GM12878 (cell line): ENCODE measurements at places on chromosomes 1 and 21. TPM values are rescaled to one million over a fixed set of nuclear protein-coding genes. Genes with fewer than 3 reads are reported as not detected.
A peak's percentile ranks its signal among the peaks of the same experiment; 100 is the strongest.

ZBTB48 gene
- total RNA-seq = 23.6 and 27.8 TPM in 2 replicates

TBX15 gene
- 1.1 TPM in 2 replicates for total RNA-seq

SAMSN1 gene
- 40.0 and 45.5 TPM in 2 replicates for total RNA-seq

BCAR3 gene
- 2.7 and 3.8 TPM in 2 replicates for total RNA-seq

AMPD1 gene
- not detected in 2 replicates for total RNA-seq

KRTAP21-2 gene
- total RNA-seq = not detected in 2 replicates

DNA sequence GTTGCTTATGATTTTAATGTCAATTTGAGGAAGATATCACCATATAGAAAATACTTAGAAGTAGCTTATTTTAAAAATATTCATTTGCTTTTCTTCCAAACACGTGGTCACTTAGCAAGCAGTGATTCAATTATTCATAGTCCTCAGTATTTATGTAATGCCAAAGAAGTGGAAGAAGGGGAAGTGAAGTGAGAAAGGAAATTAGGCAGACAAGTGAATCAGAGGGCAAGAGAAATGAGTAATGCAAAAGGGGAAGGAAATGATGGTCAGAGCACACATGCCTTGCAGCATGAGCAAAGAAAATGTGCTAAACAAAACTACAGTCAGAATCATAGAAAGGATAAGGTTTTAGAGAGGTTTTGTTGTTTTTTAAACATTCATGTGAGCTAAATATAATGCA is 31.8 kb downstream of the SDCCAG8 start:
- no peaks in the 10 kb centered on the region for H3K27me3 ChIP-seq
- no peaks in the 10 kb centered on the region for H3K36me3 ChIP-seq
- DNase-seq = peak; percentile 46
- H3K27ac ChIP-seq = peak overlapping the region; percentile 58; the same call in 1 of the 2 replicates

CFAP45 gene
- 0.64 and 0.93 TPM in 2 replicates for total RNA-seq

GRCh38 chr1:101027194-101027772 is 1.7 kb upstream of the DPH5 start:
- peak overlapping the region; percentile 74 for H3K4me3 ChIP-seq
- H3K4me1 ChIP-seq = peaks cover 18% of the 10 kb centered on the region
- H3K27me3 ChIP-seq = no peaks in the 10 kb centered on the region
- H3K27ac ChIP-seq = peak overlapping the region; percentile 94
- no peak for DNase-seq
- no peaks in the 10 kb centered on the region for H3K36me3 ChIP-seq

GRCh38 chr1:48644190-48644900 is 132.3 kb downstream of the BEND5 start:
- no peaks in the 10 kb centered on the region for H3K27me3 ChIP-seq
- H3K4me3 ChIP-seq = no peak overlapping the region
- DNase-seq = no peak
- H3K4me1 ChIP-seq = no peaks in the 10 kb centered on the region
- H3K27ac ChIP-seq = no peak overlapping the region

DNA sequence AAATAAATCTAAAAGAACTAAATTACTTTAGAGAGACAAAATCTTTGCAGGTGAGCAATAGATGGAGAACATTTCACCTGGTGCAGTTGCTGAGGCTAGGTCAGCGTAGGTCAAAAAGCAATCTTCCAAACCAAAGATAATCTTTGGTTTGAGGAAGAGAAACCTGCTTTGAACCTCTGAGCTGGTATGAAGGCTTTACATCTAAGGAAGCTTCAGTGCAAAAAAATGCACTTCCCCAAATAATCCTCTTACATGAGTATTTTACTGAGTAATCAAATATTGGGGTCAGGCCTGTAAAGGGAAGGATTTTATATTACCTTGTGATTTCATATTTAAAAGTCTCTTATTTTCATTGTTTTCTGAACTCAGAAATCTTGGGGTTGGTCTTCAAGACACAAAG is 223.6 kb downstream of the SRGAP2C start:
- H3K27ac ChIP-seq = no peak overlapping the region
- H3K36me3 ChIP-seq = no peaks in the 10 kb centered on the region
- H3K4me1 ChIP-seq = no peaks in the 10 kb centered on the region
- no peak overlapping the region for H3K4me3 ChIP-seq
- DNase-seq = no peak

GRCh38 chr1:165436994-165437393 is 7.9 kb downstream of the RXRG start:
- DNase-seq = no peak
- no peak overlapping the region for H3K27ac ChIP-seq
- no peaks in the 10 kb centered on the region; the same call in none of the 2 replicates for H3K27me3 ChIP-seq
- no peak overlapping the region for H3K4me3 ChIP-seq
- no peaks in the 10 kb centered on the region for H3K4me1 ChIP-seq

DNA sequence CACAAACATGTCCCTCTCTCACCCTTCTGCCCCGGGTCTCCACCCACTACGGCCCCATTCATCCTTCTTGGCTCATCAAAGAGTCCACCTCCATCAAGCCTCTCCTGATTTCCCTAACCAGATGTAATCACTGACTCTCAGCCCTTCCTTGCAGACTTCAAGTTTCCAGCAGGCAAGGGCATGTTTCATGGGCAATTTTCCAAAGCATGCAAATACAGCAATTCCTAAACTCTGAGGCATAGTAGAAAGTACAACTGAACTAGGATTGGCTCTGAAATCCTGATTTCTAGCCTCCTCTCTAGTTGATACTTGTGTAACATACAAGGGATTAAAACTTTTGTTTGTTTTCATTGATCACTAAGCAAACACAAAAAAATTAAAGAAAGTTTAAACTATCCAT is 109.1 kb upstream of the GADD45A start:
- no peak for DNase-seq
- H3K36me3 ChIP-seq = no peaks in the 10 kb centered on the region
- H3K27me3 ChIP-seq = no peaks in the 10 kb centered on the region
- no peak overlapping the region for H3K4me3 ChIP-seq
- H3K4me1 ChIP-seq = no peaks in the 10 kb centered on the region

GRCh38 chr1:156775799-156776198 is 8.5 kb downstream of the PRCC start:
- H3K27ac ChIP-seq = no peak overlapping the region
- H3K27me3 ChIP-seq = no peaks in the 10 kb centered on the region
- no peak overlapping the region for H3K4me3 ChIP-seq
- DNase-seq = no peak

GRCh38 chr1:209601809-209602657 is 18.5 kb downstream of the CAMK1G start:
- no peak overlapping the region for H3K4me3 ChIP-seq
- H3K27ac ChIP-seq = no peak overlapping the region
- DNase-seq = no peak
- H3K36me3 ChIP-seq = no peaks in the 10 kb centered on the region
- no peaks in the 10 kb centered on the region for H3K27me3 ChIP-seq
- H3K4me1 ChIP-seq = peaks cover under 1% of the 10 kb centered on the region; the same call in 1 of the 2 replicates

- DNase-seq = no peak
- no peak overlapping the region for H3K27ac ChIP-seq
- H3K27me3 ChIP-seq = no peaks in the 10 kb centered on the region
- H3K4me3 ChIP-seq = no peak overlapping the region
- no peaks in the 10 kb centered on the region for H3K4me1 ChIP-seq
- H3K36me3 ChIP-seq = no peaks in the 10 kb centered on the region
Observed at GRCh38 chr1:240030236-240030635, 61.4 kb upstream of the FMN2 start.

- no peaks in the 10 kb centered on the region for H3K27me3 ChIP-seq
- no peak for DNase-seq
- no peak overlapping the region for H3K27ac ChIP-seq
- no peaks in the 10 kb centered on the region for H3K4me1 ChIP-seq
- H3K36me3 ChIP-seq = no peaks in the 10 kb centered on the region
Observed at GRCh38 chr1:61253059-61253735, 170.8 kb downstream of the NFIA start.

DNA sequence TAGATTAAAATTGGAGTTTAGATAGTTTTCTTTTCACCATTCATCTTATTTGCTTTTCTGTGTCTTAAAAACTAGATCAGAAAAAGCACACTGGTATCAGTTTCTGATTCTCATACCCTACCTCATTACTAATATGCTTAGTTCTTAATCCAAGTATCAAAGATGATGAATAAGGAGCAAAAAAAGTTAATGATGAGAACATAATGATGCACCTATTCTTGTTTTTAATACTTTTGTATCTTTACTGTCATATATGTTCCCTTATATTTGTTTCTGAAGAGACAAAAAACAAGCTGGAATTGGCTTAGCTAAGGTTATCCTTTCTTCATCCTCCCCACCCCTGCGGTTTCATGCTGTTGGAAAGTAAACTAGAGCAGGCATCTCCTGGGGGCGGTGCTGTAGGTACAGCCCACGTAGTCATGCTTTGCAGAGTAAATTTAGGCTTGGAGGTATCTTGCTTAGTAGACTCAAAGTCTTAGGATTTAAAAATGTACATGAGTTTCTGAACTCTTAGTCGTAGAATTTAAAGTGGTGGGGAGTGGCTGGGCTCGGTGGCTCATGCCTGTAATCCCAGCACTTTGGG is 16.4 kb downstream of the CNIH4 start:
- no peak for DNase-seq
- H3K36me3 ChIP-seq = peaks cover 35% of the 10 kb centered on the region
- H3K4me3 ChIP-seq = no peak overlapping the region
- no peaks in the 10 kb centered on the region for H3K27me3 ChIP-seq

GRCh38 chr1:220873868-220874655 is 5.2 kb upstream of the HLX start:
- H3K4me3 ChIP-seq = no peak overlapping the region
- H3K36me3 ChIP-seq = no peaks in the 10 kb centered on the region
- no peak overlapping the region for H3K27ac ChIP-seq
- H3K4me1 ChIP-seq = peaks cover 10% of the 10 kb centered on the region
- H3K27me3 ChIP-seq = 0 out of 2 replicates have a peak, but pooled peaks cover 4% of the 10 kb centered on the region

HSPA6 gene
- 1.6 and 1.8 TPM in 2 replicates for total RNA-seq

DNA sequence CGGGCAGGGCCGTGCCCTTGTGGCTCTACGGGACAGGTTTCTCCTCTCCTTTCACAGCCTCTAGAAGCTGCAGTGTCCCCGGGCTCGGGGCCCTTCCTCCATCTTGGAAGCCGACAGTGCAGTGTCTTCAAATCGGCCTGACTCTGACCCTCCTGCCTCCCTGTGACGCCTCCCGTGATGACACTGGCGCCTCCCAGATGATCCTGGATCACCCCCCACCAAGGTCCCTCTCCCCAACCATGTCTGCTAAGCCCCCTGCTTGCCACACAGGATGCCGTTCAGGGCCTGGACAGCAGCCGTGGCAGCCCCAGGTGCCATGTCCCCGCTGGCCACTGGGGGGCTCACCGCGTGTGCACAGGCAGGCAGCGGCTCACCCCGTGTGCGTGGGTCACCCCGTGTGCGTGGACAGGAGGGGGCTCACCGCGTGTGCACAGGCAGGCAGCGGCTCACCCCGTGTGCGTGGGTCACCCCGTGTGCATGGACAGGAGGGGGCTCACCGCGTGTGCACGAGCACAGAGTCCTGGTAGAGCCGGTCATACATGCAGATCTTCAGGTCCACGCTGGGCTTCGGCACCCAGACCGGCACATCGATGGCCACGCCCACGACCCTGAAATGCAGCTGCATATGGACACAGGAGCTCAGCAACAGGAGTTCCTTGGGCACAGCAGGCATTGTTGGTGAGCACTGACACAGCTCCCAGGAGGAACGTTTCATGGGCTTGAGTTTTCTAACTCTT is 24.9 kb upstream of the TMEM52 start:
- H3K36me3 ChIP-seq = no peaks in the 10 kb centered on the region
- no peaks in the 10 kb centered on the region for H3K27me3 ChIP-seq
- no peak overlapping the region for H3K4me3 ChIP-seq
- no peak overlapping the region for H3K27ac ChIP-seq

USH2A gene
- total RNA-seq = not detected in 2 replicates

DNA sequence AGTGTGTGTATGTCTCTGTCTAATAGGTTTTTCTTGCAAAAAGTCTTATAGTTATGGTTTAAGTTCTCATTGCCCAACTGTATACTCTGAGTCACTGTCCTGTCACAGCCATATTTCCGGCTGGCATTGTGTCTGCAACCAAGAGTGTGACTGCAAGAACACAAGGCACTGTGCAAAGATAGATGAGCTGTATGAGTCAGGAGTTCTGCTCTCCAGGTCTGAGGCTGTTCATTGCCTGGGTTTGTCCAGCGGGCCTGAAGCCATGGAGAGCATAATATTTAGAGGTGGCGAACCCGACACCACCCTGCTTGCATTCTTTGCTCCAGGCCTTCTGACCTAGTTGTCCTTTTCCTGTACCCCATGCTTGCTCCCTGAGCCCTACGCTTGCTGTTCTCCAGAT is 50.9 kb upstream of the CNIH3 start:
- DNase-seq = no peak
- no peak overlapping the region for H3K4me3 ChIP-seq
- no peaks in the 10 kb centered on the region for H3K36me3 ChIP-seq
- no peaks in the 10 kb centered on the region for H3K4me1 ChIP-seq

GRCh38 chr1:22828484-22829308 is 118.1 kb downstream of the EPHB2 start:
- H3K4me1 ChIP-seq = no peaks in the 10 kb centered on the region
- H3K36me3 ChIP-seq = no peaks in the 10 kb centered on the region
- no peaks in the 10 kb centered on the region; the same call in 1 of the 2 replicates for H3K27me3 ChIP-seq
- no peak overlapping the region for H3K27ac ChIP-seq
- no peak overlapping the region for H3K4me3 ChIP-seq

GRCh38 chr1:243730487-243731150 is 119.4 kb downstream of the AKT3 start:
- no peaks in the 10 kb centered on the region for H3K36me3 ChIP-seq
- no peaks in the 10 kb centered on the region for H3K27me3 ChIP-seq
- no peak for DNase-seq
- no peak overlapping the region for H3K4me3 ChIP-seq
- no peak overlapping the region for H3K27ac ChIP-seq
- peaks cover 26% of the 10 kb centered on the region for H3K4me1 ChIP-seq

CD5L gene
- total RNA-seq = 0.10 and 0.43 TPM in 2 replicates
